ENCODE measurements at places on chromosomes 6 and 20.

- DNase-seq = no peak
Observed at GRCh38 chr6:126743076-126743475, 375.4 kb upstream of the RSPO3 start.

DNA sequence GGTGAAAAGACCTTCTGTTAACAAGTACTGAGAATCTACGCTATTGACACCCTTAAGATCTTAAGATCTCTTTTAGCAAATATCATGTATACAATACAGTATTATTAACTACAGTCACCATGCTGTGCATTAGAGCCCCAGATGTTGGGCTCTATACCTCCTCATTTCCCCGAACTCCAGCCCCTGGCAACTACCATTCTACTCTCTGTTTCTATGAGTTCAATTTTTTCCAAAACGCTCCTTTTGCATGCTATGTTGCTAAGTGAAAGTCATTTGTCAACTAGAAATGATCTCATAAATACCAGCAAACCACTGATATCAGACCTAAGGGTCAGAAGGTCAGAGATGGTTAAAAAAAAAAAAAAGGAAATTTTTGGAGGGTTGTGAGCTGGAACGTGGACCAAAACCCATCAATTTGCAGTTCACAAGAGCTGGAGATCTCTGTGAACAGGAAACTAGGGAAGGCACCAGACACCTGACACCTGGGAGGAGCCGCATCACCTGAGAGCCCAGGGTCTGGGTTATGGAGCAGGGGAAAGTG, 122.0 kb upstream of the KCNK16 start:
- DNase-seq = no peak

GRCh38 chr6:111210194-111210728, 123.0 kb downstream of the SLC16A10 start:
- no peak for DNase-seq

- DNase-seq = no peak
Observed at GRCh38 chr6:165847407-165848085, 184.5 kb upstream of the PDE10A start.

DNA sequence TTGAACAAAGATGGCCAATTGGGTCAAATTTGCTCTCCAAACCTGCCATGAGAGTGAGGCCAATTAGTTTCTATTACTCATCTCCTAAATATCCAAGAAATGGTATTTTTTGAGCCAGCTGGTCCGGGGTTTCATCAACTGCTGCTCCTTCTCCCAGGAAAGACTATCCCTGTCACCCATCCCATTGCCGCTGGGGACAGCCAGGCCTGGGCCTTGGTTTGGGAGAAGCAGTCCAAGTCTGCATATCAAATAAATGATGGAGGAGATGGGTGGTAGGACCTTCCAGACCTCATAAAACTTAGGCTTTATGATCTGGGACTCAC, 46.7 kb upstream of the TTPAL start:
- no peak for DNase-seq

DNA sequence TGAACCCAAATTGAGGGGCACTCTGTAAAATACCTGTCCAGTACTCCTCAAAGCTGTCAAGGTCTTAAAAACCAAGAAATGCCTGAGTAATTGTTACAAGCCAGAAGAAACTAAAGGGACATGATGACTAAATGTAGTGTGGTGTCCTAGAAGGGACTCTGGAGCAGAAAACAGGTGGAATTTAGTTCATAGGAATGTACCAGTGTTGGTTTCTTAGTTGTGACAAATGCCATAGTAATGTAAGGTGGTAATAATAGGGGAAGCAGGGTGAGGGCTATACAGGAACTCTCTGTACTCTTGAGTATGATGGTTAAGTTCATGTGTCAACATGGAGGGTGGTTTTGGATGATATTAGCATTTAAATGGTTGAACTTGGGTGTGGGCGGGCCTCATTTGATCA, 92.3 kb downstream of the CNBD2 start:
- no peak for DNase-seq

DNA sequence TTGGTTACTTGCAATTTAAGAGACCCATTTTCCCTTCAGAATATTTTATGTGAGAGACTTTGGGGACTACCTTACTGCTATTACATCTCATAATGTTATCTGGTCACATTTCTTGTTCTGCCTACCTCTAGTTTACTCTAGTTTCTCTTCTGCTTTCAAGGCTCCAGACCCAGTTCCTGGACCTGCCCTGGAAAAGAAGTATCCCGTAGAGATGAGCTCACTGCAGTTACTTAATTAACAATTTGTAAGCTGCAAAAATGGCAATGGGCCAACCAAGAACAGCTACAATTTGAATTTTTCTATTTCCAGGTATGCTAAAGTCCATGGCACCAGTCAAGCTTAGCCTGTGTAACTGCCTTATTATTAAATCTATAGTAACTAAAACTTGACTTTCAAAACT, 25.0 kb downstream of the TAB2 start:
- no peak for DNase-seq

DNA sequence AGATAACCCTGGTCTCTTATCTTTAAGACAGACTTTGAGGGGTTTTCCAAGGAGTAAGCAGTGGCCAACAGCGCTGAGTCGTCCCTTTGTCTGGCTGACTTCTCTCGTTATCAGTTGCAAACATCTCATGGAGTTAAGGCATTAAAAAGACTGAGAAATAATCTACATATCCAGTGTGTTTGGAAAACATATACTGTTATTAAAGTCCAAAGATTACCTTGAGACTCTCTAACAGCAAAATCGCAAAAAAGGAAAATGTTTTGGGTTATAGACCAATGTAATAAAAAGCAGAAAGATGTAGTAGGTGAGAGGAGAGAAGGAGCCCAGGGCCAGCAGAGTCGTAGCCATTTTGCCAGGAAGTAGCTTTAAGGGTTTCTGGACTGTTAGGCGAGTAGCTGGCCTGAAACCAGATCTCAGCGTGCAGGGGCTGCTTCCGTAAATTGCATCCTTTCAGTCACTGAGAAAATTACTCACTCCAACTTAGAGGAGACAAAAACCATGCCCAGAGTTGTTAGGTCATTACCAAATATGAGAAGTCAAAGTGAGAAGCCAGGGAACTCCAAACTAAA, 24.6 kb downstream of the MYLK4 start:
- no peak for DNase-seq

DNA sequence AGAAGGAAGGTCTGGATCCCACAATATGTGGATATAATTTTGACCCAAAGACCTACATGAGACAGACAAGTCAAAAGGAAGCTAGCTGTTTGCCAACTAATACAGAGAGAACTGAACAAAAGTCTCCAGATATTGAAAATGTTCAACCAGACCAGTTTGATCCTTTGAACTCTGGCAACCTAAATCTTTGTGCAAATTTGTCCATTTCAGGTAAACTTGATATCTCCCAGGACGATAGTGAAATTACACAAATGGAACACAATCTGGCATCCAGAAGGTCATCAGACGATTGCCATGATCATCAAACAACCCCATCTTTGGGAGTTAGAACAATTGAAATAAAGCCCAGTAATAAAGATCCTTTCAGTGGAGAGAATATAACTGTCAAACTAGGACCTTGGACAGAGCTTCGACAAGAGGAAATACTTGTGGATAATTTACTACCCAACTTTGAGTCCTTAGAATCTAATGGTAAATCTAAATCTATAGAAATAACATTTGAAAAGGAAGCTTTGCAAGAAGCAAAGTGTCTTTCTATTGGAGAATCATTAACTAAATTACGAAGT, 41.9 kb upstream of the SDHAF4 start:
- no peak for DNase-seq

DNA sequence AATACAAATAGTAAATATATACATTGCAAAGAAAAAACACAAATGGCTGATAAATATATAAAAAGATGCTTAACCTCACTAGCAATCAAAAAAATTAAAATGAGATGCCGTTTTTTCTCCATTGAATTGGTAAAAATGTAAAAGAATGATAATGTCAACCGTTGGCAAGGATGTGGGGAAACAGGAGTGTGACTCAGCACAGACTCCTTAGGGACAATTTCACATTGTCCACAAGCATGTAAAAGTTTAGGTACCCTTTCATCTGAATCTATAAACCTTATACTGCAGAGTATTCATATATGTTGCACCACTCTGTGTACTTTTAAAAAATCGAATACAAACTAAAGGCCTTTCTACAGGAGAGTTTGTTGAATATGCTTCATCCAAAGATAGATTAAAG, 143.1 kb upstream of the RREB1 start:
- DNase-seq = no peak

DNA sequence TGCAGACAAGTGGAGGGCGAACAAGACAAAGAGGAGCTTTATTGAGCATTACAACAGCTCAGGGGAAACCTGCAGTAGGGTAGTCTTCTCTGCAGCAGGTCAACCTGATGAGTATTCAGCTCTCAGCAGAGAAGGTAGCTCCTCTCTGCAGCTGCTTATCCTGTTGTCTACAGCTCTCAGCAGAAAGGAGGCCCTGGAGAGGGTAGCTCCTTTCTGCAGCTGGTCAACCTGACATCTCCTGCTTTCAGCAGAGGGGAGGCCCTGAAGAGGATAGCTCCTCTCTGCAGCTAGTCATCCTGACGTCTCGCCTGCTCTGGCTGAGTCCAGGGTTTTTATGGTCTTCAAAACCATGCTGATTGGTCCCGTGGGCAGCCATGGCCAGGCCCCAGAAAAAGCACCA, 113.6 kb downstream of the CD24 start:
- no peak for DNase-seq

DNA sequence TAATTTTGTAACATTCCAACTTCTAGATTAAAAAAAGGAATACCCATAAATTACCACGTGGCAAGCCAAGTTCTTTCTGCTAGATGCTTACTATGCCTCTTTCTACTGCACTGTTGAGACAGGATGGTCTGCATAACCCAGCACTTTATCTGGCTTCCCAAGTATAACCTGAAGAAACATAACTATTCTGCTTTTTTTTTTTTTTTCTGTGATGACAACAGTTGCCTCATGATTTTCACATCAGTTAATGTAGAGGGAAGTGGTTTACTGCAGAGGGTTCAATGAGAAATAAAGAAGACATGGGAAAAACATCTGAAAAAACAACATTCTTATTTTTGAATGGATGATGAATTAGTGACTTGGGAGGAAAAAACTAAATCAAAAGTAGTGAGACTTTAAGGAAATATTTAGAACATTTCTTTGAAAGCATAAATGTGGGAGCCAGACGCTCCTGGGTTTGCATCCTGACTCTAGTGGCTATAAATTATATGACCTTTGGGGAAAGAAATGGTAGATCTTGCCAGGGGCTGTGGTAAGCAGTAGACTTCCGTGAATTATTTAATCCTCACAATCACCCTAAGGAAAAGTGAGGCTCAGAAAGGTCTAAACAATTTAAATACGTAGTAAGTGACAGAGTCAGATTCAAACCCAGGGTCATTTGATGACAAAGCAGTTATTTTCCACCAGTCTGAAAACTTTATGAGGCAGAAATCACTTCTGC, 230.7 kb downstream of the PHACTR1 start:
- no peak for DNase-seq

DNA sequence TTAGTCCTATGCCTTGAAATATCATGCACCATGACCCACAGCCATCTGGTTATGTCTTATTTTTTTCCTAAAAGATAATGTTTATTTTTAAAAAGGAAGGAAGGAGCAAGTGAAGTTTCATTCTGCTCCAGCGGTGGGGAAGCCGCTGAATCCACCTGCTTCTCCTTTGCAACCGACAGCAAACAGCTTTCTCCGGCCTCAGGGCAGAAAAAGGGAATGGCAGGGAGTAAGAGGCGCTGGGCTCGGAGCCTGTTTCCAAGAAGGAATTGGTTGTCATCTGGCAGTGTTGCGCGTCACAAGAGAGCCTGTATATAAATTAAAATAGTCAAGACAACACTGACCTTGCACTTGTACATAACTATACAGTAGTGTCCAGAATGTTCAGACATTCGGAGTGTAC, 14.2 kb downstream of the GFRA4 start:
- DNase-seq = no peak

DNA sequence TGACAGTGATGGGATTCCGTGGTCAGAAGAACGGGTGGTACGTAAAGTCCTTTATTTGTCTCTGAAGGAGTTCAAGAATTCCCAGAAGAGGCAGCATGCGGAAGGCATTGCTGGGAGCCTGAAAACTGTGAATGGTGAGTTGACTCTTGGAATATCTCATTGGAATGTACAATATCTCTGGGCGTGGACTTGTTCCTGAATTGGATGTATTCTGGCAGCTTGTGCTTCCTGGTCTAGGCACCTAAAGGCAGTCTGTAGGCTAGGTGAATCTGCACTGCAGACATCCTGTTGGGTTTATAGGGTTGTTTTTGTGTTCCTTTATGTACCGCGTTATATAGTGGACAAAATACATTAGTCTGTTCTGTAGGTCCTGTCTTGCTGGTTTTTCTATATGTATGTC, 128.2 kb downstream of the JARID2 start:
- DNase-seq = no peak

DNA sequence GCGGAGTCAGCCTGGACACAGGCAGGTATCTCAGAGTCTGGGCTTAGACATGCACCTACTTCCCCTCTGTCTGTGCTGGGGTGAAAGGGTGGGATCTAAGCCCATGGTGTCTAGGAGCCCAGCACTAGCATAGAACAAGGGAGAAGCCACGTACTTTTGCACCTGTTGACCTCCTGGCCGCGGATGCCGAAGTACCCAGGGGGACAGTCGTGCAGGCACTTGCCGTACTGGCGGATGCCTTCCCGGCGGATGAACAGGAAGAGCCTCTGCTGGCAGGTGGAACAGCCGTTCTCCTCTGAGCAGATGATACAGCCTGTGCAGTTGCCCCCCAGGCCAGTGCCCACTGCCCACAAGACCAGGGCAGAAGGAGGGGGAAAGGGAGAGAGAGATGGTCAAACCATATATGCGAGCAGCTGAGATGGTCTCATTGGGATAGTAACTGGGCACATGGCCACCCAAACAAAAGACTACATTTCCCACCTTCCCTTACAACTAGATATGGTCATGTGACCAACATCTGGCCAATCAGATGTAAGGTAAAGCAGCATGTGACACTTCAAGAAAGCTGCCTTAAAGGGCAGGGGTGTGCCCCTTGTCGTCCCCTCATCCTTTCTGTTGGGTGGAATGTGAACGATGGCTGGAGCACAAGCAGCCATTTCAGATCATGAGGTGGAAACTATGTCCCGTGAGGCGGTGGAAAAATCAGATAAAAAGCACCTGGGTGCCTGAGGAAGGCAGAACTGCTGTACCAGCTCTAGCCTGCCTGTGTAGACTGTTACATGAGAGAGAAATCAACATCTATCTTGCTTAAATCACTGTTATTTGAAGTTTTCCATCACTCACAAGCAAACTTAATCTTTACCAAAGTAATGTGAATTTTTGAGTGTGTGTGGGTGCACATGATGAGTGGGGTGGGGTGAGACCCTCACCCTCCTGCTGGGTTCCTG, 34.0 kb downstream of the RSPO4 start:
- DNase-seq = no peak

GRCh38 chr6:132087391-132087790, 136.2 kb upstream of the CCN2 start:
- no peak for DNase-seq

- no peak for DNase-seq
Observed at GRCh38 chr20:36932476-36933426, 18.8 kb downstream of the SAMHD1 start.

All from cortex of kidney (tissue), 1 donor.